ENCODE measurements at places on chromosomes 11 and 22.

DNA sequence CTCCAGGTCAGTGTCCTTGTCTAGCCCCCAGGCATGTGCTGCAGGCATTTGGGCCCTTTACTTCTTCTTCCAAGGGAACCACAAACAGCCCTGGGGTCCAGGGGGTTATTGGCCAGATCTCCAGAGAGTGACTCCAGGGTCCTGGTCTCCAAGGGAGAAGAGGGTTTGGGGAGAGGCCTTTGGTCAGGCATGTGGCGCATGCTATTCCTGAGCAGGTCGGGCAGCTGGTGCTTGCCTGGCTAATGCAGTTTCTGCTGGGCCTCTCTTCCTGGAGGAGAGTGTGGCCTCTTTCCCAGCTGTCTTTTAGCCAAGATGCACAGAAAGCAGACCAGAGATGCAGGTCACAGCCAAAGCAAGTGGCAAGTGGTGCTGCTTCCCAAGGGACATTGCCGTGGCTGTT, 3.8 kb upstream of the RFPL2 start:
- no peak for DNase-seq

- no peak for DNase-seq
These were observed 125.8 kb downstream of the LDLRAD3 start for GRCh38 chr11:36069576-36070212.

GRCh38 chr11:30914143-30914762, 328.1 kb upstream of the MPPED2 start:
- no peak for DNase-seq

- DNase-seq = no peak
These were observed 35.2 kb downstream of the APOL5 start for GRCh38 chr22:35752863-35753189.

DNA sequence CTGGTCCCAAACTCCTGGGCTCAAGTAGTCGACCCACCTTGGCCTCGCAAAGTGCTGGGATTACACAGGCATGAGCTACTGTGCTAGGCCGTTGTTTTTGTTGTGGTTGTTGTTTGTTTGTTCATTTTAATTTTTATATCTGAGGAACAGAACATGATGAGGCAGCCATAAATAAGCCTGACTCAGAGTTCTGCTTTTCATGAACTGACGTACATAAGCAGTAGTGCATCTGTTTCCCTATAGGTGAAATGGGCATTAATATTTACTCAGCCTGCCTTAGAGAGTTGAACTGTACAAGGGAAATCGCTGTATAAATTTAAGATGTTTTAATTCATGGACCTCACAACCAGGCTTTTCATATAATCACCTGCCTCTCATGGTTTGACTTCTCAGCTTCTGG, 80.5 kb downstream of the PDHX start:
- DNase-seq = no peak

- DNase-seq = no peak
These were observed 83.6 kb downstream of the KCNJ1 start for GRCh38 chr11:128783513-128783912.

DNA sequence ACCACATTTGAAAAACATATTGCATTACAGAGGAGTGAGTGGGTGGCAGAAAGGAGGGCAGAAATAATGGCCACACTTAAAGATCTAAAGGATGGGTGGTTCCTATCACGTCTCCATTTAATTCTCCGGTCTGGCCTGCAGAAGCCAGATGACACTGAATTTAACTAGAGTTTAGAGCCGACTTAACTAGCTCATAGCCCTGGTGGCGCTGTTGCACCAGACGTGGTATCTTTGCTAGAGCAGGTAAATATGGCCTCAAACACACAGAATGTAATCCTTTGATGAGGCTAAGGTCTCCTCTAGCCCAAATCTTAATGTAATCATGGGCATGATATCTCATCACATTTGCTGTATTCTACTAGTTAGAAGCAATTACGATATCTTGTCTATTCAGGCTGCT, 51.5 kb upstream of the GAL start:
- peak; percentile 14 for DNase-seq

DNA sequence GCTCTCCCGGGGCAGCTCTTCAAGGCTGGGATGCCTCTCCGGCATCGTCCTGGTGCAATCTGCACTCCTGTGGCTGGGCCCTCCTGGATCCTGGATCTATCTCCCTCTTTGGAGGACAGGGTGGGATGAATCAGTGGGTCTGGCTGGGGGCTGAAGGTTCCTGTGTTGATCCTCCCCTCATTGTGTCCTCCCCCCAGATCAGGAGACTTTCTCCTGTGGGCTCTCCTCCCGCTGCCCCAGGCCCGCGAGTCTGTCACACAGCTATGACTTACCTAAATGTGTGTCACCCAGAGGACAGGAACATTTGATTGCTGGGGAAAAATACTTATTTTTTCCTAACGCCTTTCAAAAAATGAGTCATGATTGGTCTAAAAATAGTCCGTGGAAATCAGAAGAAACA, 106.8 kb upstream of the NECTIN1 start:
- DNase-seq = no peak

DNA sequence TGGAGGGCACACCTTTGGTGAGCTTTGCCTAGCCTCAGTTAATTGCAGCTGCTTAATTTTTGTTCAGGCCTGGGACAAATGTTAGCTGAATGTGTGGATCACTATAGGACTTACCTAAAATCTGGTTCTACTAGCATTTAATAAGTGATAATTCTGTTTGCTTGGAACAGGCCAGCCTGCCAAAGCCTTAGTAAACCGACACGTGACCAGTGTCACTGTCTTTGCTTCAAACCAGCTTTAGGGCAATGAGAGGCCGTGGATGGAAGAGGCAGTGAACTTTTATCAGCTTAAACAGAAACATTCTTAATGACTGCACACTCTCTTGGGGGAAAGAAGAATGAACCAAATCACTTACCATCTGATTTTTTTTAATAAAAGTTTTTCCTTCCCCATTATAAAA, 10.8 kb downstream of the PARVA start:
- no peak for DNase-seq

- DNase-seq = no peak
These were observed 75.3 kb downstream of the BCR start for GRCh38 chr22:23255506-23256170.

DNA sequence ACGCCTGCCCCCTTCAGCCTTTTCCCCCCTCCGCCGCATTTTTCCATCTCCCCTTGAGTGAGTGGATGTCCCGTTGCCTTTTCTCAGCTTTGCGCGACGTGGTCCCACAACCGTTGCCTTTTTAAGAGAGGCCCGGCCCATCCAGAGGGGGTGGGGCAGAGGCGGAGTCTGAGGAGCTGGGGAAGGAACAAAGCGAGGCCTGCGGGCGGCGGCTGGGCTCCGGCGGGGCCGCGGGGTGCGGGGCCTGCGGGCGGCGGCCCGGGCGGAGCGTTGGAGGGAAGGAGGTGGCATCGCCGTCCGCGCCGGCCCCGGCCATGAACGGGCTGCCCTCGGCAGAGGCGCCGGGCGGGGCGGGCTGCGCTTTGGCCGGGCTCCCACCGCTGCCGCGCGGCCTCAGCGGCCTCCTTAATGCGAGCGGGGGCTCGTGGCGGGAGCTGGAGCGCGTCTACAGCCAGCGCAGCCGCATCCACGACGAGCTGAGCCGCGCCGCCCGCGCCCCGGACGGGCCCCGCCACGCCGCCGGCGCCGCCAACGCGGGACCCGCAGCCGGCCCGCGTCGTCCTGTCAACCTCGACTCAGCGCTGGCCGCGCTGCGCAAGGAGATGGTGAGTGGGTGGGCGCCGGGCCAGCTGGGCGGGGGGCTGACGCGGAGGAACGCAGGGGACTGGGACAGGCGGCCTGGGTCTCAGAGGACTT, at the start of gene FAM89B:
Gene FAM89B, plus strand, starts transcription at position 183 of the 696 bp plus-strand sequence. Its CDS starts 132 bp downstream, at position 315.
- peak; percentile 83 for DNase-seq

DNA sequence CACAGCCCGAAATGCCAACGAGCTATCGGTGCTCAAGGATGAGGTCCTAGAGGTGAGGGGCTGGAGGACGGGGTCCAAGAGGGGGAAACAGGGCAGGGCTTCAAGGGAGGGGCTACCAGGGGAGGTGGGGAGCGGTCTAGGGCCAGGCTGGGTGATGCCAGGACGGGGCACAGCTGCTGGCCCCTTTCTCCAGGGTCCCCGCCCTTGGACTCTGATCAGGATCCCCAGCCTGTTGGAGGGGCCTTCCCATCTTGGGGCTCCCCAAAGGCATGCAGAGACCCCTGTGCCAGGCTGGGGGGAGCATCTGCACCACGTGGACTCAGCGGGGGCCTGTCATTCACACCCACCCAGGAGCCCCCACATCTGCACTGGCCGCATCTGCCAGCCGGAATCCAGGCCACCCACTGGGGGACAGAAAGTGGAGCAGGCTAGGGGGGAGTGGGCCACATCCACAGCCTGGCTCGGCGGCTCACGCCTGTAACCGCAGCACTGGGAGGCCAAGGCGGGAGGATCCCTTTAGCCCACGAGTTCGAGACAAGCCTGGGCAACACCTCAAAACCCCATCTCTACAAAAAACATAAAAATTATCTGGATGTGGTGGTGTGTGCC, 18.9 kb downstream of the EPS8L2 start:
- no peak for DNase-seq

DNA sequence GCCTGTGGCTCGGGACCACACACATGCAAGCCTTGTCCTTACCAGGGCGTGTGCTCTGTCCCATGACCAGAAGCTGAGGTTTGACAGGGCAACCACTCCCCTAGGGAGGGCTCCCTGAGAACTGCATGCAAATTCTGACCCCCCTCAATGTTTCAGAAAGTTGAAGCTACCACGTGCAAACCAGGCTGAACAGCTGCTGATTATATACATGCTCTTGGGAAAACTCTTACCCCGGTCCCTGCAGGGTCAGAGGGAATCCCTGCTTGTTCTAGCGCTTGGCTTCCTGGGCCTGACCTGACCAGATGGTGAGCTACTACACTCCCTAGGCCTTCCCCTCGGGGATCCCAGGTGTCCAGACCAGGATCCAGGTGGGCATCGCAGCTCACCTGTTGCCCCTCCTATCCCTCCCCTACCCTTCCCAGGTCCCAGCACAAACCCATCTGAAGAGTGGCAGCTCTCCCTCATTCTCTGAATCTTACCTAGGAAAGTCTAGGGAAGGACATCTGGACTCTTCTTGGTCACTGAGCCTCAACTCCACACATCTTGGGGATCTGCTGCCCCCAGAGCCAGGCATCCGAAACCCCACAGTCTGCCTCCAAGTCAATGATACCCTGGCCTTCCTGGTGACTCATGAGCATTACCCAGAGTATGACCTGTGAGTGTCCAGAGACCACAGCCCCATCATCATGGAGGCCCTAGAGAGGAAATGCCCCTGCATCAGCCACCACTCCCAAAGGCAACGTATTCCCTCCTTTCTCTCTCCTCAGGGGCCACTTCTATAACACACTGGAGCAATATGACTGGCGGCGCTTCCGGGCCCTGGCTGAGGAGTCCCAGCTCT, 61.5 kb downstream of the BTG4 start:
- no peak for DNase-seq

DNA sequence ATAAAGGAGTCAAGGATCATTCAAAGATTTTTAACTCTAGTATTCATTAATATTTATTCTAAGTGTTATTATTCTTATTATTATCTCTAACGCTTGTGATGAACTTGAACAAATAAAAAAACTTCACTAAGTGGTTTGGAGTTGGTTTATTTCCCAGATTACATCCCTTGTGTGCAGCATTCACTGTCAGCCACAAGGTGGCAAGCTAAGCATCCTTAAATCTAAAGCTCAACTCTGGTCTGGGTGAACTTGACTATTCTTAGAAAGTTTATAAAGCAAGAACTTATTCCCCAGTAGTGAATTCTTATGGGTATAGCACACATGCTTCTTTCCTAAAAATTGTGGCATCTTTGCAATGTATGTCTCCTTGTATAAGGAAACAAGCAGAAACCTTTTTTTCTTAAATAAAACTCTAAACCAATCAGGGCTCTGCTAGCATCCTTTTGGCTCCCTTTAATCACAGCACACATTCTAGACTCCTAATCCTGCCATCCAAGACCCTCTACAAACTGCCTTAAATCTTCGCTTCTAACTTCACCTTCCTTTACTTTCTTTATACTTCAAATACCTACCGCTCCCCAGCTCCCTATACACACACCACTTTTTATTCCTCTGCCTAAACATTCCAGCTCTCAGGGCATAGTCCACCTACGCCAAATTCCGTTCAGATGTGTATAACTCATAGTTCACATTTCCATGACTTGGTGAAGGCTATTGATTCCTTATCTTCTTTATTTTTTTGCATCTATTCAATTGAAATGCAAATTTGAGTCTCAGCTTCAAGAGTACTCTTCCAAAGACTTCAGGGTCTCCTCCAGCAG, 1068.8 kb downstream of the DLG2 start:
- no peak for DNase-seq

- DNase-seq = no peak
These were observed 54.9 kb downstream of the MTNR1B start for GRCh38 chr11:93024369-93024768.

- no peak for DNase-seq
These were observed 90.4 kb upstream of the SLC25A18 start for GRCh38 chr22:17472932-17473331.

- no peak for DNase-seq
These were observed 791.3 kb upstream of the KIRREL3 start for GRCh38 chr11:127791844-127792243.

- DNase-seq = no peak
These were observed 165.5 kb upstream of the C11orf58 start for GRCh38 chr11:16572945-16573344.

DNA sequence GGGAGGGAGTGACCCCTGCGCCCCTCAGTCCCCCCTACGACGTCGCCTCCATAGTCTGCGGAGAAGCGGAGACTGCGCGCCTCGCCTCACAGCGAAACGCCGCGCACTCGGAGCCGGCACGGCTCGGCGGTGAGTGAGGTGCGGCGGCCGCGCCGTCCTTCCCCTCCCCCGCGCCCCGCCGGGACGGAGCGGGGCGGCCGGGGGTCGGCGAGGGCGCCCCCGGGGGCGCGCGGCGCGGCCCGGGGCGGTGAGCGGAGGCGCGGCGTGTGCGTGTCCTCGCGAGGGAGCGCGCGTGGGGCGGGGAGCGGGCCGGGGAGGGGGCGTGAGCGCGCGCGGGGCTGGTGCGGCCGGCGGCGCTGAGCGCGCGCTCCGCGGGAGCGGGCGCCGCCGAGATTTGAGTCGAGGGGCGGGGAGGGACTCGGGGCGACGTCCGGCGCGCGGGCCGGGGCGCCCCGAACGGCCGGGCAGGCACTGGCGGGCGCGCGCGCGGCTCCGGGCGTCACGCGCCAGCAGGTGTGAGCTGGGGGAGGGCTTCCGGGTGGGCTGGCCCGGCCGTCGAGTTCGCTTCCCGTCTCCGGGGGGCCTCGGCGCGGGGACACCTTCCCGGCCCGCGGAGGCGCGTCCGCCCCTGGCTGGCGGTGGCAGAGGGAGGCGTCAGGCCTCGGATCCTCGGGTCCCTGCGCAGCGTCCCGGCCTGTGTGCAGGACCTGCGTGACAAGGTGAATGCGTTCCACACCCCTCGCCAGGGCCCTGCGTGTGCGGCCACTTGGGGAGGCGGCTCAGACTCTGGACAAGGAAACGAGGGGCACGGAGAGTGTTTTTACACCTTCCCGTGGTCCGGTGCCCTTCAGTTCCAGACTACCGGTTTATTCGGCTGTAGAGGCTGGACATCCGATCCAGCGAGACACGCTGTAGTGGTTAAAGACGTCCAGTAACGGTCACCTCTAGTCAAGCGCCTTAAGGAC, 50.4 kb downstream of the FAM83F start:
- DNase-seq = peak; percentile 27

GRCh38 chr11:115276799-115277198, 227.4 kb downstream of the CADM1 start:
- no peak for DNase-seq

GRCh38 chr22:29726512-29727130, 6.8 kb downstream of the CABP7 start:
- no peak for DNase-seq

All from activated CD8-positive, alpha-beta memory T cell treated with anti-CD3 and anti-CD28 coated beads for 1 hour (primary cell).